ENCODE measurements at places on chromosomes 2 and 18.

- DNase-seq = no peak
Measured at GRCh38 chr2:12717191-12718014, 667 bp downstream of the TRIB2 start.

DNA sequence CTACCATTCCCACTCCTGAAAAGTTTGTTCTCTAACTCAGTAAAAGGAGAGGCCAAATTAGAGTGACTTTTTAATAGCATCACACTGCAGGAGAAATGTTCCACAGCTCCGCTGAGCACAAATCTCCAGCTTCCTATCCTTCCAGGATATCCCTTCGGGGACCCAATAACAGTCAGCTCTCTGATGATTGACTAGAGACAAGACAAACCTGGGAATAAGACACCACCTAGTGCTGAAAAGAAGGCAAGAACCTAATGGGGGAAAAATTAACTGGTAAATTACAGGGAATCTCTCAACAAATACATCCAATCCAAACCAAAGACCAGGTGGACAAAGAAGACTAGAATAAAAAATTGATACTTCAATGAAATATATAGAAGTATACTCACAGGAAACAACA, 977.1 kb upstream of the SOX11 start:
- DNase-seq = no peak

GRCh38 chr2:53127061-53127650, 640.4 kb upstream of the CHAC2 start:
- no peak for DNase-seq

DNA sequence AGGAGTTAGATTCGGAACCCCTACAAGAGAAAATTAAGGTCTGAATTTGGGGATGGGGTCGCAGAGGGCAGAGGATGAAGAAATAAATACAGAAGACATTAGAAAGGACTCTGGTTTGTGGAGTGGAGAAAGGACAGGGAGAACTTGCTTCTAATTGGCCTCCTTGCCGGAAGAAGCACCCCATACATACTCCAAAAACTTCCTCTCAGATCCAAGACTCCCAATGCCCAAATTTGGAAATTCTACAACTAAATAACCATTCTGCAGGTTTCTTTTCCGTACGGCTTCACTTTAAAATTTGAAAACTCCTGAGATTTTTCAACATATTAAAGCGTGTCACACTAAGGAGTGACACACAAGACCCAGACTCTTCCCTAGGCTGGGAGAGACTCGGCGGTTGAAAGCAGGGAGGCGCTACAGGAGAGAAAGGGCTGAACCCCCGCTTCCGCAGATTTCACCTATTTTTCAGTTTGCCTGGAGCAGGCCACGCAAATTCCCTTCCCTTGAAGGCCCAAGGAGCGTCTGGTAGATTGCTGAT, 478 bp downstream of the CLHC1 start:
- DNase-seq = no peak
